ENCODE measurements at places on chromosomes 1 and 21.

- DNase-seq = peak; percentile 57
Observed at GRCh38 chr1:229661022-229661877, 35.2 kb downstream of the URB2 start.

GRCh38 chr1:154772606-154773506, 97.2 kb downstream of the KCNN3 start:
- no peak for DNase-seq

- no peak for DNase-seq
Observed at GRCh38 chr1:35371506-35371905, 103.0 kb downstream of the ZMYM4 start.

DNA sequence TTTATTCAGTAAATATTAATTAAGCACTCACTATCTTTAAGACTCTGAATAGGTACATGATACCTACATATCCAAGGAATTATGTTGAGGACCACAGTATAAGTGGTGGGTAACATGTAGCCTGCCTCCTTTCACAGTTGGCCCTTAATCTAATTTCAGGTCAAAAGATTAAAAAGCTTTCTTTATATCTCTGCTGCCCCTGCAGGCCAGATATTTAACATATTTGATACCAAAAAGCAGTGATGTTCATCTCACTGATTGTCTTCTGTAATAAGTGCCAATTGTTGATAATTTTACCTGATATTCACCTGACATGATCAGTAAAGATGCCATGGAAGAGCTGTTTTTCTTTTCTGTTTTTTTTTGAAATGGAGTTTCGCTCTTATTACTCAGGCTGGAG, 36.5 kb downstream of the RLF start:
- no peak for DNase-seq

GRCh38 chr1:193338194-193338593, 151.8 kb upstream of the B3GALT2 start:
- DNase-seq = no peak

- DNase-seq = no peak
Observed at GRCh38 chr1:64981601-64982533, 15.5 kb upstream of the JAK1 start.

GRCh38 chr1:31715087-31715872, 11.5 kb upstream of the COL16A1 start:
- no peak for DNase-seq

DNA sequence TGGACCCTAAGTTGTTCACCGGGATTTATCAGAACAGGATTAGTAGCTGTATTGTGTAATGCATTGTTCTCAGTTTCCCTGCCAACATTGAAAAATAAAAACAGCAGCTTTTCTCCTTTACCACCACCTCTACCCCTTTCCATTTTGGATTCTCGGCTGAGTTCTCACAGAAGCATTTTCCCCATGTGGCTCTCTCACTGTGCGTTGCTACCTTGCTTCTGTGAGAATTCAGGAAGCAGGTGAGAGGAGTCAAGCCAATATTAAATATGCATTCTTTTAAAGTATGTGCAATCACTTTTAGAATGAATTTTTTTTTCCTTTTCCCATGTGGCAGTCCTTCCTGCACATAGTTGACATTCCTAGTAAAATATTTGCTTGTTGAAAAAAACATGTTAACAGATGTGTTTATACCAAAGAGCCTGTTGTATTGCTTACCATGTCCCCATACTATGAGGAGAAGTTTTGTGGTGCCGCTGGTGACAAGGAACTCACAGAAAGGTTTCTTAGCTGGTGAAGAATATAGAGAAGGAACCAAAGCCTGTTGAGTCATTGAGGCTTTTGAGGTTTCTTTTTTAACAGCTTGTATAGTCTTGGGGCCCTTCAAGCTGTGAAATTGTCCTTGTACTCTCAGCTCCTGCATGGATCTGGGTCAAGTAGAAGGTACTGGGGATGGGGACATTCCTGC, 3.9 kb upstream of the OLFML3 start:
- no peak for DNase-seq

DNA sequence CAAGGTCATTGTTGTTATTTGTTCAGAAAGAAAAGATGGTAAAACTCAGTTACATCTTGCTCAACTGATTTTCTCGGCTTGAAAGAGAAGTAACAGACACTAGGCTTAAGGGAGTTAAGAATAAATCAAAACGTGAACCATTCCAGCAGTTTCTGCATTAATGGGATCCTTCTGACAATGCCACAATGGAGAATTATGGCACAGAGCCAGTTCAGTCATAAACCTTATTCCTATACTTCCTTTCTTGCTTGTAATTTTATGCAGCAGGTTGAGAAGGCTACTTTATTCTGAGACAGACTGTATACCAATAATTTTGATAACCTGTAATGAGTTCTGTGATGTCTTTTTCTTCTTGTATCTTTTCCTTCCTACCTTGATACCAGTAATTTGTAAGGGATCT, 167.0 kb downstream of the C1orf21 start:
- DNase-seq = no peak

DNA sequence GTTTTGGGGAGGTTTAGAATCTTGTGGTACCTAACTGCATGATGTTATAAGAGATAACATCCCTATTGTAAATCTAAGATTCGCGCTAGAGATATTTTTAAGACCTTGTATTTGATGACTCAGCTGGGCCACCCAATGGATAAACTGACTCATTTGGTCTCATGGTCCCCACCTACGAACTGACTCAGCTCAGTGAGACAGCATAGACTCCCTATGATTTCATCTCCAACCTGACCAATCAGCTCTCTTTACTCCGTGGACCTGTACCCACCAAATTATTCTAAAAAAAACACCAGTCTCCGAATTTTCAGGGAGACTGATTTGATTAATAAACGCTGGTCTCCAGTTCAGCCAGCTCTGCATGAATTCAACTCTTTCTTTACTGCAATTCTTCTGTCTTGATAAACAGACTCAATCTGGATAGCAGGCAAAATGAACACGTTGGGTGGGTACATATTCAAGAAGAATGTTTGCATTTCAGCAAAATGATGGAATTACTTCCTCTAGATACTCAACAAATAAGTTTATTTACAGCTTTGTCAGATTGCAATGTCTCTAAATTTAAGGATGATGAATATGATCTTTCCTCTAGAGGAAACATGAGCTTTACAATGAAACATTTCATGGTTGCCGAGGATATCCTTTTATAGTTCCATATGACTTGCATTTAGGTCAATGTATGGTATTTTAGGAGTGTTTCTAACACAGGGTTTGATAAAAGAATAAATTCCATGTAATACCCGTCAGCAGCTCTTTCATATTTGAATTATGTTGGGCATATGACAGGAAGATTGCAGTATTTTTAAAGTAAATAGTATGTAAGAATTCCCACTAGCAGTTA, 516.6 kb upstream of the RGS18 start:
- no peak for DNase-seq

DNA sequence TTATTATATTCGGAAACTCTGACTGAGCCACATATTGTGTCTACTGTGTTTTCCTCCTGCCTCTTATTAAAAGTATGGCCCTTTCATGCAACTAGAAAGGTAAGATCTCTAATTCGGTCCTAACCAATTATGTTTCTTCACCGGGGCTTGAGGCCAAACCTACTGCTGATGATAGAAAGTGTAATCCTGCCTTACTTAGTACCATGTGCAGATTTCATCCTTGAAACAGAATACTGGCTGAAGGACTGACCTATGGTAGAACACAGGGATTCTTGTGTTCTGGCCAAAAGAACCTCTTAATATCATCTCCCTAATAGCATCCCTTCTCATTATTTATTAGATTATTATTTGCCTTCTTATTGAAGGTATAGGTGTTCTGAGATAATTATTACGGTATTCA, 72.6 kb downstream of the TOR3A start:
- DNase-seq = no peak

GRCh38 chr1:167503626-167504466, 14.5 kb downstream of the CD247 start:
- DNase-seq = no peak

GRCh38 chr1:168387781-168388760, 107.4 kb downstream of the TBX19 start:
- no peak for DNase-seq

- no peak for DNase-seq
Observed at GRCh38 chr1:175005085-175005783, 5.5 kb downstream of the CACYBP start.
